ENCODE measurements at places on chromosomes 4 and X.

GRCh38 chr4:1907848-1908525, 36.8 kb downstream of the NSD2 start:
- no peak for DNase-seq

DNA sequence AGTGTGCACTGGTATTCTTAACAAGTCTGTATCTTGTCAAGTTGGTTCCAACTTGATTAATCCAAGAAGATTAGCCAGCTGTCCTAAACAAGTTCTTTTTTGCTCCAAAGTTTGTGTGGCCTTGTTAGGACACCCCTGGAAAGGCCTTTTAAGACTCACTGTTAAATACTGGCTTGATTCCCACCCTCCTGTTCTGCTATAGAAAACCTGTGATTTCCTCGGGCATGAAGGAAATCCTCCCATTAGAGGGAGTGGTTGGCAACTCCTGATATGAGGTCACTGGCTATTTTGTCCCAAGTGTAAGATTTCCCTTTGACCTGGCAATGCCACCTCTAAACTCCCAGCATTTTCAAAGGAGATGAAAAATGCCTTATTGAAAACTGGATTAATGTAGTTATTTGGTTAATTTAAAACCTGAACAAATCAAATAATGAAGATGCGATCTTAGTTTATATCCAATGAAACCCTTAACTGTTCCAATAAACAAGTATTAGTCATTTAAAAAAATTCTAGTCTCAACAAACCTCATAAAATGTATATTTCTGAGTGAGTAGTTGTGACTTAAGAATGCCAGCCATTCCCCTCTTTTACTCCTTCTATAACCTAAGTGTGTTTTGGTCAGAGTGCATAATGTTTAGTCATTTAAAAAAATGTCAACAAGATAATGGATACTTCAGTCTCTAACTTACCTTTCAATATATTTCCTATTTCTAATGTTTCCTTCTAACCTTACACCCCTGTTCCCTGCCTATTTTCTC, 94.4 kb downstream of the NPNT start:
- DNase-seq, result no peak

GRCh38 chrX:71315917-71316316, 14.4 kb downstream of the ITGB1BP2 start:
- DNase-seq, result no peak

- DNase-seq, result no peak
Observed at GRCh38 chrX:154539077-154539476, 7.6 kb downstream of the G6PD start.

DNA sequence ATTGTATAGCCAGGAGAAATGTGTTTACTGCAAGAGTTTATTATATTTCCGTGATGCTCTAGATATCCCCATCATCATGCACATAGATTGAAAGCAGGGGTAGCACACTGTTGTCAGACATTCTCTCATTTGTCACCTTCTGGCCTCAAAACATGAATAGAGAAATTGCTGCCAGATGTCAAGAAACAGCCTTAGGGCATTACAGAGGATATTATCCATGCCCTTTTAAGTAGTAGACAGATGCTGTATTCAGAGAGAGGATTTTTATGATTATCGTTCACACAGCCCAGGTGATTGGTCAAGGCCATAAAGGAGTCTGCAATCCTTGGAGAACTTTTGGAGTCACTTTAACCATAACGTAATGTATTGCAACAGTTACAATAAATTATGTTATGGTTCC, 1961.5 kb upstream of the TENM3 start:
- no peak for DNase-seq

- no peak for DNase-seq
Observed at GRCh38 chrX:55102754-55103153, 13.9 kb downstream of the PAGE2 start.

- DNase-seq, result no peak
Observed at GRCh38 chr4:147078362-147078761, 132.7 kb upstream of the TTC29 start.

Measured in stimulated activated CD4-positive, alpha-beta T cell treated with anti-CD3 and anti-CD28 coated beads, Interleukin-1b, Interleukin-23, amount 100 ng/mL, for 1 hour (primary cell).